ENCODE measurements at places on chromosomes 6 and 20. TPM values are rescaled to one million over a fixed set of nuclear protein-coding genes. Genes with fewer than 3 reads are reported as not detected.

- peak; percentile 16 for DNase-seq
Measured at GRCh38 chr6:133551847-133552341, 310.7 kb downstream of the EYA4 start.

The HLA-DMB gene
- not detected for polyA plus RNA-seq

- no peak for DNase-seq
Measured at GRCh38 chr6:3341467-3341866, 82.7 kb downstream of the PSMG4 start.

The C20orf144 gene
- not detected for polyA plus RNA-seq

The SLC12A5 gene
- 5.9 TPM for polyA plus RNA-seq

- DNase-seq: no peak
Measured at GRCh38 chr20:46203510-46203837, 85.4 kb downstream of the CD40 start.

The RAMACL gene
- polyA plus RNA-seq: 0.19 TPM

DNA sequence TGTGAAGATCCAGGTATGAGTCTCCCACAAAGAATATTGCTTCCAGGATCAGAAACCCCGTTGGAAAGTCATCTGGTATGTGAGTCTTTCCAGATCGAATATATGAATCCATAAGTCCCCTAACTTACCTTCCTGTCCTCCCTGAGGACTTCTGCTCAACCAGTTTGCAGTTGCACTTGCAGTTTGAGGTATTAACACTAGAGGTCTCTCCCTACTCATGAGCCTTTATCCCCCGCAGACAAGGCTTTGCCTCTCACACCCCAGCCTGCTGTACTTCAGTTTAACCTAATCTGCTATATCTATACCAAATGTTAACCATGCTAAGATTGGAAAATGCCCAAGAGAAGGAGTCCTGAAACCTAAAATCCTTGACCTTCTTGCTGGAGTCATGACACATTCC, 135.3 kb upstream of the DEFB112 start:
- DNase-seq: no peak

DNA sequence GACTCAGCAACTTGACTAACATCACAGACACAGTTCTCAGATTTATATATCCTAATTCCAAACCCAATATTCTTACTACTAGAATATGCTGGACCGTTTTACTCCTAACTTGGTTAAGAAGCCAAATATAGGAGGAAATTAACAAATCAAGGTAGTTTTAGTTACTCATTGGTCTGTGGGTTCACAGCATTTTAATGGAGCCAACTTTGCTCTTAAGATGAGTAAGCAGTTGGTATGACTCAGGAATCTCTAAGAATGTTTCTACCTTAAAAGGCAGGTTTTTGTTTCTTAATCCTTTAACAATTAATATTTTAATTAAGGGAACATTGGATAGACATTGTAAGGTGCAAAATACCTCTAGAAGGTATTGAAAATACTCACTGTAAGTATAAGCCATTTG, 31.6 kb downstream of the OPRM1 start:
- DNase-seq: peak; percentile 42

GRCh38 chr20:36700438-36700837, 45.5 kb downstream of the NDRG3 start:
- DNase-seq: no peak

The SCRT2 gene
- not detected for polyA plus RNA-seq

The CCN2 gene
- 46.4 TPM for polyA plus RNA-seq

DNA sequence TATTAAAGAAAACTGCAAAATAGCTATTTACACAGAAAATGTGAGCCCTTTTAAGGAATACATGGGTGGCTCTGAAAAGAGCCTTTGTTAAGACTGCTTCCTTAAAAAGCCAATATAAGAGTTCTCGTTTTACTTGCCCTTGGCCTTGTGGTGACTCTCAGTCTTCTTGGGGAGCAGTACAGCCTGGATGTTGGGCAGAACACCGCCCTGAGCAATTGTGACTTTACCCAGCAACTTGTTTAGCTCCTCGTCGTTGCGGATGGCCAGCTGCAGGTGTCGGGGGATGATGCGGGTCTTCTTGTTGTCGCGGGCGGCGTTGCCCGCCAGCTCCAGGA, 111.5 kb downstream of the HFE start:
- DNase-seq: no peak

DNA sequence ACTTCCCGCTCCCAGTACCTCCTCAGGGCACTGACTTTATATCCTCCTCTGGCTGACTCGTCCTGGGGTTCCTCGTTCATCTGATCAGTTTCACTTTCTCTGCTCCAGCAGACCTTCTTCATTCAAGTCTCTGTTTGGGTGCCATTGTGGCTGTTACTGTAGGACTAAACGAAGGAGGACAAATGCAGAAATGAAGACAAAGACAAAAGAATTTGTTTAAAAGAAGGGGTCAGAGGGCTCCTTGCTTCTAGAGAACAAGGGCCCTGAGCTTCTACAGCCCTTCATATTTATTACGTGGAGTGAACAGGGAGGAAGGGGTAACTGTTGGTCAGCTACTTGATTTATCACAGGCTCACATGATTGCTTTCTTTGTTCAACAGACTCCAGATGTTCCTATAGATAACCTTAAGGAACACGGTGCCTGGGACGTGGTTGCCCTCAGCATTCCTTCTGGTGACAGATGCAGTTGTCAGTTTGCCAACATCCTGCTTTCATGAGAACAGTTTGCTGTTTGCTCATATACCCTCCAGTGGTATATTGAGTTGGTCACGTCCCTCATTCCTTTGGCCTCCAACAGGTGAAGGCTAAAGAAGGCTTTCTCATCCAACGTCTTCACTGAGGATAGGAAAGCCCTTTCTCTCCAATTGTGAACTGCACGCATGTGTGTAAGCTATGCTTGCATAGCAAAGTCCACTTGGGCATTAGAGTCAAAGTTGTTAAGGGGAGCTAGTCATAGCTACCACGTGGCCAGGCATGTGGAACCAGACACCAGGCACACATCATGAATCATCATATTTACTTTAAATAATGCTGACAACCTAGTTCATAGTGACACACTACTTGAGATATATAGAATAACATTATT, 69.1 kb upstream of the BTN3A2 start:
- peak; percentile 87 for DNase-seq

The FBXO9 gene
- 25.6 TPM for polyA plus RNA-seq

DNA sequence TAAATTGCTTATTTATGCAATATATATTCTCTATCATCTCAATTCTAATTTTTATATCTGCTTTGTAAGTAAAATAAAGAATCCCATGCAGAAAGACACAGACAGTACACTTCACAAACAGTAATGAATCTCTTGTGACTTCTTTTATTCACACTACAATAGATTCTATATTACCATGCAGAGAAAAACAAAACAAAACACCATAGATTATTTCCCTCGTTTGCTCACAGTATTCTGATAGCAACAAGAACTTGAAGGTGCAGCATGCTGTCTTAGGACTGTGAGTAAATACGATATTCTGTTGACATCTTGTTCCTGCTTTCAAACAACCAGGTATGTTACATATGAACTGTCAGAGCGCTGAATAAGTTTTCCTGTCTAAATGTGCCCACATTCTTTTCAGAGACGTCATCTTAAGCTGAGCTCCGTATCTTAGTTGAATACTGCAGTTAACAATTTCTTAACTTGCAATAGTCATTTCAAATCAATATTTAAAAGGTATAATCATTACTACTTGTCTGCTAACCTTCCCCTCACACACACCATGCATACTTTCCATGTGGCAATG, 140.1 kb downstream of the BTBD9 start:
- DNase-seq: peak; percentile 32

DNA sequence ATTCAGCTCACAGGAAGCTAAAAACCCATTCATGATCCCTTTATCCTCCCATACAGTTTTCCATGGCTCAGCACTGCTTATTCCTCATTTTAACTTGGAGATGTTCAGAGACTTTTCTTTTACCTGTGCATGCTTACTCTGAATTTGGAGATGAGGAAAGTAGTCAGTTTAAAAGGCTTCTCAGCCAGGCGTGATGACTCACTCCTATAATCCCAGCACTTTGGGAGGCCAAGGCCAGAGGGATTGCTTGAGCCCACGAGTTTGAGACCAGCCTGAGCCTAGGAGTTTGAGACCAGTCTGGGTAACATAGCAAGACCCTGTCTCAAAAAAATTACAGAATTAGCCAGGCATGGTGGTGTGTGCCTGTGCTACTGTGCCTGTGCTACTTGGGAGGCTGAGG, 30.3 kb upstream of the TMEM217 start:
- no peak for DNase-seq

GRCh38 chr6:148565321-148565926, 181.4 kb upstream of the UST start:
- DNase-seq: no peak

The LAMA2 gene
- 0.79 TPM for polyA plus RNA-seq

The PTCHD4 gene
- polyA plus RNA-seq: 0.13 TPM

GRCh38 chr6:22115559-22115958, 181.3 kb downstream of the PRL start:
- no peak for DNase-seq

The B3GAT2 gene
- not detected for polyA plus RNA-seq

- no peak for DNase-seq
Measured at GRCh38 chr6:93412452-93412851, 6.9 kb downstream of the EPHA7 start.

- no peak for DNase-seq
Measured at GRCh38 chr6:53322188-53323029, 26.3 kb downstream of the ELOVL5 start.

- peak; percentile 83 for DNase-seq
Measured at GRCh38 chr6:82818727-82819126, 246.9 kb downstream of the UBE3D start.

DNA sequence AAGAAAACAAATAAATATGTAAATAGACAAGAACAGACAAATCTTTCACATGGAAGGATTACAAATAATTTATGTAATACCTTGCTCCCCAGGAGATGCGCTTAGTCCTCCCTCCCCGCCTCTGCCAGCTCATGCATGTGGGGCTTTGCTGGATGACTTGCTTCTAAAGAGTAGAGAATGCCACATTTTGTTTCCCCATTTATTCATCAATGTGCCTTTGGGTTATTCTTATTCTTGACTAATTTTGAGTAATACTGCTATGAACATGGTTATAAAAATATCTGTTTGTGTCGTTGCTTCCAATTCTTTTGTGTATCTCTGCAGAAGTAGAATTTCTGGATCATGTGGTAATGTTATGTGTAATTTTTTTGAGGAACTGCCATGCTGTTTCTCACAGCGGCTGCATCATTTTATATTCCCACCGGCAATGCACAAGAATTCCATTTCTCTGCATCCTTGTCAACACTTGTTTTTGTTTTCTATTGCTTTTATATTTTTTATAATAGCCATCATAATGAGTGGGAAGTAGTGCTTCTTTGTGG, 23.8 kb upstream of the DUSP22 start:
- DNase-seq: no peak

The MDFI gene
- 181 TPM for polyA plus RNA-seq

DNA sequence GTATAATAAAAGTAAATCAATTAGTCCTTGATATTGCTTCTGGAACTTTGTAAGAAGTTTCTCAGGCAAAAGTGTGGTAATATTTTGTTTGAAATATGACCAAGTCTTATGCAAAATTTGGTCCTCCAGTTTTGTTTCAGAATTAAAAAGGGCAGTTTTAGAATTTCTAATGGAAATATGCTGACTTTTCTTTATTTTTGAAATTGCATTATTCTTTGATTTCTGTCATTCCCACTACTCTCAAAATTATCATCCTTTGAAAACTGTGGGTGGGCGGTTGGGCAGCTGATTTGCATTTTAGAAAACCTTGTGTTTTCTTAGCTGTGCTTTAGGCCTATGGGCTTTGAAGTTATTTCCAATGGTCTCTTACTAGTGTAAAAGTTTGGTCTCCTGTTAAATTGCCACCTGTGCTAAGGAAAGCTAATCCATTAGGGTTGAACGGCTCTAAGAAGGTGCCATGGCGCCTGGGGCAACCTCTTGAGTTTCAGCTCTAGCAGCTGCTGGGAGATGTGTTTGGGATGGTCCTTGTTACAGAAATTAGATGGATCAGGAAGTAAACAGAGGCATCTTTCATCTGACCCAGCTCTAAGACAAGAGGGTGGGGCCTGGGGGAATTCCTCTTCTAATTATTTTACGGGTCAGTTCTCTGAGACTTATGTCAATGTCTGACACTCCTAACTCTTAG, 880.8 kb upstream of the SLC35B3 start:
- DNase-seq: no peak

The MYH7B gene
- 0.07 TPM for polyA plus RNA-seq

DNA sequence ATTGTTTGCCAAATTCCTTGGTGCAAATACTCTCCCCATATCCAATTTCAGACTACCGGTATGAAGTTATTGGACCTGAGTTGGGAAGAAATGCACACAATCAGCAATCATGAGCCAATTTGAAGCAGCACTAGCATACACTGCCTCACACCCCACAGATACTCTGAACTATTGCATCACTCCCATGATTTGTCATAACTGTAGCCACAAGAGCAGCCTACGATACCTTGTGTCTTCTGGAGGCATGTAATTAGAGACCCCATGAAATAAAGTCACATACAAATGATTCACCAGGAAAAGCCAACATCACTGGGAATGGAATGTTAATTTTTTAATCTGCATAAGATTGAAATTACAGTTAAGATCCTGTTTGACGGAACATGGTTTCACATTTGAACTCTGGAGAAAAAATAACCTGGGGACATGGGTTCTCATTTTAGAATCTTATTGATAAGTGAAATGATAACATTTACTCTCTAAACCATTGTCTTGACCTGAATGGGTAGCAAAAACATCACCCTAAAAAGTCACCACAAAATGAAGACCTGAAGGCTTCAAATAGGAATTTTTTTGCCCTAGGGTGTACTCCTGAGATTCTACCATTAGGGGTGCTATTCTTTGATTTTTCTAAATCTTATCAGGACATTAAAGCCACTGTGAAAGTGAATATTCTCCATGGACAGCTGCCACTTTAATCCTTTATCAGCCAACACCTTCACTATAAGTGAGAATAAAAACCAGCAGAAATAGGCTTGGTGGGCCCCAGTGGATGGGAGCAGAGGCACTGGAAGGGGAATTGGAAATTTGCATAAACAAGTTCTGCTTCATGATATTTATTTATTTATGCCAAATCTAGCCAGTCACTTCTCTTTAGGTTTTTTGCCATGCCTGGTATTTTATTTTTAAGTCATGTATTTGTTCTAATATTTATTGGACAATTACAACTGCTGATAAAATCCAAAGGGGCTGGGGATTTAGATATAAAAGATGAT, 34.5 kb upstream of the HBS1L start:
- DNase-seq: peak; percentile 28

GRCh38 chr6:143940011-143940597, 68.0 kb downstream of the PLAGL1 start:
- peak; percentile 14 for DNase-seq

DNA sequence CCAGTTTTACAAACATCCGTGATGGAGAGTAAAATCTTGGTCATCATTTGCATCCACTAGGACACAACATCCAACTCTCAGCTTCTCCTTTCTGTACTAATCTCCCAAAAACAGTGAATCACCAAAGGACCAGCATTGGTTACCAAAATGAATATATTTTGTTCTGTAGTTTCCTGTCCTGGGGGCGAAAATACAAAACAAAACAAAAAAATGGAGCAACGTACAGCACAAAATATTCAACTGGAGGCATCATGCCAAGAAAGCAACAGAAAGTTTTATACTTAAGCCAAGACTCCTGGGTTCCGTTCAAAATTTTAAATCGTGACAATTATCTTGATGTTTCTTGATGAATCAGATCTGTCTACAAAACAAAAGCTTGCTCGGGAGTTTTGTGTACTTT, 126.6 kb upstream of the CCDC28A start:
- peak; percentile 47 for DNase-seq

All from foreskin keratinocyte (primary cell).